ENCODE measurements at places on chromosomes 2 and 18. TPM values are rescaled to one million over a fixed set of nuclear protein-coding genes. Genes with fewer than 3 reads are reported as not detected.

C1QL2 gene
- total RNA-seq, result not detected

DSEL gene
- 2.5 TPM for total RNA-seq

- no peaks in the 10 kb centered on the region for H3K4me1 ChIP-seq
- H3K36me3 ChIP-seq, result no peaks in the 10 kb centered on the region
- no peaks in the 10 kb centered on the region for H3K27me3 ChIP-seq
- H3K27ac ChIP-seq, result no peak overlapping the region
- DNase-seq, result no peak
These were observed 124.6 kb downstream of the SPOPL start for GRCh38 chr2:138626148-138626547.

DNA sequence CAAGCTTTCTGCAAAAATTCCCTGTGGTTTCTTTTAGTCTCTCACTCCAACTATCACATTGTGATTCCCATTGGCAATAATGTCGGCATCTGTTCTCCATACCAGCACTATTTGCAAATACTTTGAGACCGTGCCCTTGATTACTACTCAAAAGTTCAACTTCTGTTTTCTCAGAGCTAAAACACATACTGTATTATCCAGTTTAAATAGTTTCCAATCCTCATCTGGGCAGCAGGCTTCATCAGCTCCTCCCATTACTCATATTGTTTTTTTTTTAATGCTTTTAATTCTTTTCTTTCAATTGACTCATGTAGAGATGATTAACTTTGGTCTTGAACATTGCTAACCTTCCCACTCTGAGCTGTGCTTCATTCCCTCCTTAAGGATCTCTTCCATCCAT is 135.8 kb downstream of the METTL8 start:
- H3K4me3 ChIP-seq, result no peak overlapping the region
- no peaks in the 10 kb centered on the region for H3K36me3 ChIP-seq
- H3K27ac ChIP-seq, result no peak overlapping the region
- no peaks in the 10 kb centered on the region for H3K27me3 ChIP-seq
